OCI-M1 (cell line): ENCODE measurements at places on chromosomes 7 and 10.

- DNase-seq: peak; percentile 16
Observed at GRCh38 chr10:3887885-3888476, 103.0 kb upstream of the KLF6 start.

GRCh38 chr7:129739427-129739826, 127.9 kb downstream of the NRF1 start:
- no peak for DNase-seq

DNA sequence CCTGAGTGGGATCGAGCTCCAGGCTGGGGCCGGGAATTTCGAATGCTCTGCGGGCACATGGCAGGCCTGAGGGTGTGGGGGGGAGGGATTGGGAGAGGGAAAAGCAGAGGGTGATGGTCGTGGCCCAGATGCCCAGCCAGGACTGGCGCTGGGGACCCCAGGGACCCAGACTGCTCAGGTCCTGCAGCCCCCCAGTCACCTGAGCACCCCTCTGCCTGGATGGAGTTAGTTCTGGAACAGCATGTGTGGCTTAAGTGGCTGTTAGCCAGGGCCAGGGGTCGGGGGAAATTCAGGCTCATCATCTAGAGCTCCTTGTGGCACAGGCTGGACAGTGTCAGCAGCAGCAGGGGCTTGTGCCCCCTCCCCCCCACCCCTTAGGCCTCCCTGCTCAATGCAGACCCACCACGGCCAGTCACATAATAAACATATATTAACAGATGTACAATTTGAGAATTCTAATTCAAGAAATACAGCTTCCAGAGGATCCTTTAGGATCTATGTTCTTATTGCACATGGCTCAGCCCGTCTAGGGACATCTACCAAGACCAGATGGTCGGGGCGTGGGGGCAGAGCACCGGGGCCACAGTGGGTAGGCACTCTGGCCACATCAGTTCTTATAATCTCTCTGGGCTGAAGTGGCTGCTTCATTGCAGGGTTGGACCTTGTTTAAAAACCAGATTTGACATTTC, 22.2 kb downstream of the DNAJB12 start:
- DNase-seq: peak; percentile 61

- DNase-seq: no peak
Observed at GRCh38 chr7:149229526-149229925, 9.9 kb upstream of the ZNF212 start.

GRCh38 chr10:36198322-36198721, 556.2 kb upstream of the FZD8 start:
- peak; percentile 46 for DNase-seq

- no peak for DNase-seq
Observed at GRCh38 chr10:122254831-122255230, 16.3 kb upstream of the BTBD16 start.

DNA sequence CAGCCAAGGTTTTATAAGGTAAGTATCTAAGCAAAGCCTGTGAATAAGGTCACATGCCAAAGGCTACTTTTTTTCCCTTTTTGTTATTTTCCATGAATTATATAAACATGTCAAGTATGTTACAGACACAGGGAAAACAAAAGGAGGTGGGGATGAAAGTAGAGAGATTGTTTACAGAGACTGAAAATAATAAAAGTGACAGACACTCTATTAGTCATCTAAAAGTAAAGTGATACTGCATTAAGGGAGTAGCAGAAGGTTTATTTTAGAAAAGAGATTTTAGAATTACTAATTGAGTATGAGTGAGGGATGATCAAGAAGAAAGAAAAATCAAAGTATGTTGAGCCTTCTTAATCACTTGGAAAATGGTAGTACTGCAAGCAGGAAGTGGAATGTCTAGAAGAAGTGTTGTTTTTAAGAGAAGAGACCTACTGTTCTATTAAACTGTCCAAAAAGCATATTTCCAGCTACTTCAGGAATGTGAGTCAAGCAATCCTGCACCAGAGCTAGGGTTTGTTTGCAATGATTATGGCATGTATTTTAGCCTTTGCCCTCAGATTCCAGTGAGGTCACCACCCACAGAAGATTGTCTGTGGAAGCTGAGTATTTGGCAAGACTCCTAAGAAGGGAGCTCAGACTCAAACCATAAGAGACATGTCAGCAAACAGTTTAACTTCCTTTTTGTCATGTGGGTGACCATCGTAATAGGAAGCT, 177.9 kb upstream of the PLXDC2 start:
- peak; percentile 78 for DNase-seq

- no peak for DNase-seq
Observed at GRCh38 chr10:8224591-8224990, 170.1 kb downstream of the GATA3 start.

DNA sequence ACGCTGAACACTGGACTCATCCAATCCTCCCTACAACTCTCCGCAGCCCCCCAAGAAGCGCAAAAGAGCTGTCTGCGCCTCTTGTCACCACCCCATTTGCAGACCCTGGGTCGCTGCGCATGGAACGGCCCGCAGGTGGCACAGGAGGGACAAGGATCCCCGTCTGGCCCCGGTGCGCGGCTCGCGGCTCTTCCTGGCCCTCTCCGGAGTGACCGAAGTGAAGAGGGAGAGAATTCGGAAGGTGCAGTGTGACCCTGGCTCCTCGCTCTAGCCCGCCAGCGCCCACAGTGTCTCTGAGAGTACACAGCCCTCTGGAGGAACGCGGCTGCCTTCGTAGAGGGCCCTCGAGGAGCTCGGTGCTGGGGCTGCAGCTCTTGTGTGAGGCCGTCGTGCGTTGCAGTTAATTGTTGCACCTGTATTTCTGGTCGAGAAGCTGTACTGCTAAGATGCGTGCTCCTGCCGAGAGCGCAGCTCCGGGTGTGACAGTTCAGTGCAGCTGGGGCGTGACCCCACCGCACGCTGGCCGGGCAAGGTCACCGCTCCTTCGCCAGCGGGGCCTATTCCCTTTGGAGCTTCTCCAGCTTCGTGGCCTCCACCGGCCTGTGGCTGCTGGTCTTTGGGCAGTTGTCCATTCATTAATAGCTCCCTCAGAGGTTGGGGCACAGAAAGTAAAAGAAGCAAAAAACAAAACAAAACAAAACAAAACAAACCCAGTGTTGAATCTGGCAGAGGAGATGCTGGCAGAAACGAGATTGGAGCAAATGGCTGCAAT, 119.0 kb downstream of the SEC23IP start:
- DNase-seq: no peak

DNA sequence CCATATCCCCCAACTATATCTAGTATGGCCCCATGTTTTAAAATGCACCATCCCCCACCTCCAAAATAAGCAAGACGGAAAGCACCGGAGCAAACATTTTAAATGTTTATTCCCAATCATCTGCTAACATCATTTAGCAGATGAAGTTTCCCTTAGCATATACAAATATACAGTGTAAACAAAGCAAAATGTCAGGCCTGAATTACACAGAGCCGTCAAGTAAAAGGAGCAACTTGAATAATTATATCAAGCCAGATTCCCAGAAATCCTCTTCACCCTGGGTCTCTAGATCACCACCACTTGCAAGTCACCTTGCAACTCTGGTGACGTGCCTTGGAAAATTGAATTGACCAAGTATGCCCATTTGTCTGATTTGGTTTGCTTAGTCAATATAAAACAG, 91.6 kb upstream of the COL1A2 start:
- no peak for DNase-seq

DNA sequence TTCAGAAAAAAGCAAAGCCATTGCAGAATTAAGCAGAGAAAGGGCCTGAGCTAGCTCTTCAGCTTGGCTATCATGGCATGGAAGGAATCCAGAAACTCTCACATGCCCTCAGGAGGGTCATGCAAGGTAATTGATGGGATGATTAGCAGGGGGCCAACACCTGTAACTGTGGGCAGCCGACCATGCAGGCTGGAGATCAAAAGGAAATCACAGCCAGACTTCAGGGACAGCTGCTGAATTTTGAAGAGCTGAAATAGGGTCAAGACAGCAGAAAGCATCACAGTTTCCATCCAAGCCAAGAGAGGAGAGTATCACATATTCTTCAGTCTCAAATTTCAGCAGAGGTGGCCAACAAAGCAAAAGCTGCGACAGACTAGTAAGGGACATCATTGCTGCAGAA, 239.6 kb upstream of the STEAP1 start:
- no peak for DNase-seq

DNA sequence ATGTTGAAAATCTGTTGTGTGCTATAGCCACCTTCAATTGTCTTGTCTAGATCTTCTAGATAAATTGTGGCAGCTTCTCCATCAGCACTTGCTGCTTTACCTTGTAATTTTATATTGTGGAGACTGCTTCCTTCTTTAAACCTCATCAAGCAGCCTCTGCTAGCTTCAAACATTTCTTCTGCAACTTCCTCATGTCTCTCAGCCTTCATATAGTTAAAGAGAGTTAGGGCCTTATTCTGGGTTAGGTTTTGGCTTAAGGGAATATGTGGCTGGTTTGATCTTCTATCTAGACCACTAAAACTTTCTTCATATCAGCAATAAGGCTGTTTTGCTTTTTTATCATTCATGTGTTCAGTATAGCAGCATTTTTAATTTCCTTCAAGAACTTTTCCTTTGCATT, 128.2 kb downstream of the ADAM22 start:
- DNase-seq: no peak

DNA sequence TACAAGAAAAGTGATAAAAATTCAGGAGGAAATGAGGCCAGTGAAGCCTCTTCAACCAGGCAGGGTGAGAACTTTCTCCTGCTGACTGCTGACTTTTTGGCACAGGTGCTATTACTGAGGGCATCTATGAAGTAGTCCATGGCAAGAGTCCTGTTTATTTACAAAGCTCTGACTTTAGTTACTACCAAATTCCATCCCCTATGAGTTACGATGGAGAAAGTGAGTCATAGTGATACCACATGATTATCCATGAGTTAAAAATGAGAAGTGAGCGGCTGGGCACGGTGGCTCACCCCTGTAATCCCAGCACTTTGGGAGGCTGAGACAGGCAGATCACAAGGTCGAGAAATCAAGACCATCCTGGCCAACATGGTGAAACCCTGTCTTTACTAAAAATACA, 19.9 kb downstream of the CCDC3 start:
- no peak for DNase-seq

GRCh38 chr7:100152404-100152803, 3.7 kb downstream of the LAMTOR4 start:
- DNase-seq: peak; percentile 91

- DNase-seq: peak; percentile 69
Observed at GRCh38 chr10:50400694-50401093, 149.4 kb upstream of the ASAH2 start.

GRCh38 chr7:66138994-66139752, 24.5 kb downstream of the CRCP start:
- no peak for DNase-seq

- DNase-seq: no peak
Observed at GRCh38 chr7:977326-978048, 2.1 kb upstream of the COX19 start.

DNA sequence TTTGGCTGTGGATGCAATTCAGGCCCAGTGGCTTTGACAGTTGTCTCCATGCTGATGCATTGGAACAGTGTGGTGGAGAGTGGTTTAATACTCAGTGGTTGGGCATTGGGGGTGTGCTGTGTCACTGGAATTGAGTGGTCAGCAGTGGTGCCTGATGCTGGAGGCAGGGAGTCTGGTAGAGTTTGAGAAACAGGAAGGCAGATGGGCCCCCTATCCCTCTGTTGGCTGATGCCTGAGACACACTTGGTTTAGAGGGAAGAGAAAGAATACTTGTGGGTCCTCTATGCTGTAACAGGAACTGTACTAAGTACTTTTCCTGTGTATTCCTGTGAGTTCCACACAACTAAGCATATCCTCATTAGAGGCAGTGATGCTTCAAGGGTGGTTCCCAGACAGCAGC, 55.4 kb downstream of the EEPD1 start:
- no peak for DNase-seq

DNA sequence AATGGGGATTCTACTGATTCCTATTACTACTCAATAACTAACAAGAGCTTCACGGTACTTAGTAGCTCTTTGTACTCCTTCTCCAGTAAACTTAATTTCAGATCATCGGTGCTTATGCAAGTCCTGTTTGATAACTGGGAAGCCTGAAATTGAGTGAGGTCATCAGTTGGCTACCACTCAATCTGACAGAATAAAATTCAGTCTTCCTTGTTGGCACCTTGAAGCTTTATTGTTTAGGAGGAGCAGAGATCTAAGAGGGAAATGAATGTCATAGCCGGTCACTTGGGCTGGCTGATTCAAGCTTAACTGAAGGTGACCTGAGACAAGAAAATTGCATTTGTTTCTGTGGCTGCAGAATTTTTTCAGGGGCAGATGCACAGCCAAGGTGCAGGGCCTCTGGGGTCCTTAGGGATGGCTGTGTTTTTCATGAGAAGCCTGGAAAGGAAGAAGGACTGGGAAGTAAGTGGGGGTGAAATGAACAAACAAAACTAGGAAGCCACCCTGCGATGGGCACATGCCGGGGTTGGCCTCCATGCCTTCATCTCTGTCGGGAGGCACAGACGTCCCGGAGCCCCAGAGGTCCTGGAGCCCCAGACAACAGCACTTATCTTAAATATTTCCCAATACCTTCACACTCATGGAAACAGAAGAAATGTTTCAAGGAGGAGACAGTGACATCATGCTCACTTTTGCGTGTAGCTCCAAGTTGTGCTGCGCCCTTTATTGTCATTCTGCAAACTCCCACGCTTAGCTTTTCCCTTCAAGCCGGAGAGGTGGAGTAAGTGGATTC, 85.0 kb upstream of the KIF5B start:
- DNase-seq: no peak

- DNase-seq: no peak
Observed at GRCh38 chr7:20276705-20277472, 53.8 kb upstream of the ITGB8 start.

- DNase-seq: no peak
Observed at GRCh38 chr10:85643171-85643844, 723.3 kb downstream of the GRID1 start.

DNA sequence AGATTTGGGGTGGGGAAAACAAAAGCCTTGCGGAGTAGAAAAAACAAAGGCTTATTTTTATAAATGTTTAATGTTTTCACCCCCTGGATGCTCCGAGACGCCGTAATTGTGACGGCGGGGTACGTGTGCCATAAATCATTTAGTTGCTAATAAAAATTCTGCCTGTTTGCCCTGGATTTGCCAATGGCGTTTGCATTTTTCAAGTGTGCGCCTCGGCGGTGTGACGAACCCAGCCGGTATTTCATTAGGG, 2.5 kb upstream of the TNRC18 start:
- DNase-seq: no peak

DNA sequence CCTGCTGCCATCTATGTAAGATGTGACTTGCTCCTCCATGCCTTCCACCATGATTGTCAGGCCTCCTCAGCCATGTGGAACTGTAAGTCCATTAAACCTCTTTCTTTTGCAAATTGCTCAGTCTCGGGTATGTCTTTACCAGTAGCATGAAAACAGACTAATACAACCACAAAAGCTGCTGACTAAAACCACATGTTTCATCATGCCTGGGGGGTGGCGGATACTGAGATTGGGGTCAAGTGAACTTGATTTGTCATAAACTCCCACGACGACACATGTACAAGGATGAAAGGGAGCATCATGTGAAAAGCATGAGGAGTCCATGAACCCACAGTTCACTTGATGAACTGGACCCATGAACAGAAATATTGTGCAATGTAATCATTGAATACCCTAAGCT, 134.9 kb upstream of the ANK3 start:
- DNase-seq: no peak

- no peak for DNase-seq
Observed at GRCh38 chr7:135189221-135189662, 18.7 kb upstream of the CYREN start.

GRCh38 chr10:103750836-103751235, 104.5 kb downstream of the SH3PXD2A start:
- DNase-seq: no peak

GRCh38 chr10:89428877-89429276, 14.5 kb downstream of the IFIT5 start:
- DNase-seq: no peak
